ENCODE measurements at places on chromosomes 7 and 10. TPM values are rescaled to one million over a fixed set of nuclear protein-coding genes. Genes with fewer than 3 reads are reported as not detected.

The C10orf105 gene
- total RNA-seq = not detected

The OR2A2 gene
- total RNA-seq = not detected

The CNPY1 gene
- total RNA-seq = 0.52 TPM

The CTAGE4 gene
- not detected for total RNA-seq

All from skeletal muscle tissue (tissue), 5 donors.